HuH-7 (cell line): ENCODE measurements at places on chromosomes 7 and 10.

DNA sequence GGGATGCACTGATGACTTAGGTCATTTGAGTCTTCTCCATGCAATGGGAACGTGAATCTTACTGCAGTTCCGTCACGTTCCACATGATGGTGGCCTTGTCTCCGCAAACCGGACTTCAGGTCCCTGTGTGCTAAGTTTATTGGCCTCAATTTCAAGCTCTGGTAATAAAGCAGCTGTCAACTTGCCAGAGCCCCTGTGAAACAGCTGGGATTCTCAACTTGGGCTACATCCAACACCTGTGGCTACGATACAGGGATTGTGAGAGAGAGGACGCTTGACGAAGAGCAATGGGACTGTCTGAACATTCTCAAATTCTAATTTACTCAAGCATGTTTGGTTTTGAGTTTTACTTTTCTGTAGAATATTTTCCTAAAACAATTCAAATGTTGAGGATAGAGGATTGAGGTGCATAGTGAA lies 174.2 kb downstream of the PTN start:
- peak; percentile 41 for DNase-seq

GRCh38 chr10:99859585-99859984 lies 77.1 kb downstream of the ABCC2 start:
- peak; percentile 42 for DNase-seq

GRCh38 chr7:114741911-114742310 lies 180.0 kb upstream of the MDFIC start:
- DNase-seq, result no peak

DNA sequence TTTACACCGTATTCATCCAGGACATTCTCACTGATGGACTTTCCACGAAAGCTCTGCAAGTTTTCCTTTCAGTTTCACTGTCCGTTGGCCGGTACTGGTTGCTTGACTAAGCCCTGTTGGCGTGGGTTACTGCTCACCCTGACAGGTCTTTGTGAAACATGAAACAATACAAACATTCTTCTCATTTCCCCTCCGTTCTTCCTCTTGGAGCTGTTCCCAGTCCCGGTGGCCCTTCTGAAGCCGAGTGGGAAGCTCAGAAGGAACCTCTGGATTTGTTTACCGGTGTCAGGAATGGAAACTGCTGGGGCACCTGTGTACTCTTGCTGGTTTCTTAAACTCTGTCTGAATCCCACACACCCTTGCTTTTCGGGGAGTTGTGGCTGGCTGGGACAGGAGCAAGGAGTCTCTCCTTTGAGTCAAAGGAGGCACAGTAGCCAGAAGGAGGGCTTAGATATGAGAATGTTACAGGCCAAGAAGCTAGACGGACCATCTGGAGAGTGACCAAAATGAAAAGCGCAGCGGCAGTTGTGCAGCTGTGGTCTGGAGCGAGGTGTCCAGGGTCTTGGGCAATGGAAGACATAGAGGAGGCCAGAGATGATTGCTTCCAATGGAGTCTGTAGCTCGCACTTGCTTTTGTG lies 45.7 kb downstream of the LYZL2 start:
- DNase-seq, result peak; percentile 36

- DNase-seq, result no peak
Measured at GRCh38 chr10:95767884-95768556, 12.1 kb downstream of the ENTPD1 start.

DNA sequence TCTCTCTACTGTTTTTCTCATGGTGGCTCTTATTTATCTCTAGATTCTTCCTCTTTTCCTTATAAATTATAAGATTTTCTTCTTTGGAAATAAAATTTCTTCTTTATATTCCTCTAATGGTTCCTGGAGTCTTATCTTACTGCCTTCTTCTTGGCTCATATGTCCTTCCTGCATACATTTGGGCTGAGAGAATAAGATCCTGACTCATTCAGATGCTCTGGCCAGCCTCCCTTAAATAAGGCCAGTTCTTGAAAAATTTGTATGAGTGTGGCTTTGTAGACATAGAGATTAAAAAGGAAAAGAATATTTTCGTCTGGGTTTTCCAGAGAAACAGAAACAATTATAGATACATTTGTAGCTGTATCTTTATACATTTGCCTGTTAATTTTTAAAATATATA lies 411.3 kb downstream of the KIF20B start:
- DNase-seq, result no peak

DNA sequence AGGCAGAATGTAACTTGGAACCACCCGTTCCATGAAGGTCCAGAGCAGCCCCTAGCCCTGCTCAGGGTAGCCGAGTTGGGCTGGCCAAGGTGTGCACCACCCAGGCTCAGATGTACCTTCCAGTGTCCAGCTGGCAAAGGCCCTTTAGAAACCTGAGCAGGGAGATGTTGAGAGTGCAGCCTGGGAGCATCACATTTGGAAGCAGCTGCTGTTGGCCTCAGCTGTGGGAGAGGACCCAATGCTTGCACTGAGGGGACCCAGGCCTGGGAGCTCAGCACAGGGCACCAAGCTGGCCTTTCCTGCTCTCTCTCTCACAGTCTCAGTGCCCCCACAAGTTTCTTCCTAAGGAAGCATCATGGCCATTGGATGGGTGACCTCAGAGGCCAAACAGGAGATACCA lies 33.5 kb downstream of the ANXA8 start:
- no peak for DNase-seq

- DNase-seq, result no peak
Measured at GRCh38 chr7:112238852-112239610, 32.5 kb downstream of the ZNF277 start.

GRCh38 chr10:77680811-77681210 lies 43.2 kb upstream of the KCNMA1 start:
- no peak for DNase-seq
